ENCODE measurements at places on chromosomes 1 and 21.

DNA sequence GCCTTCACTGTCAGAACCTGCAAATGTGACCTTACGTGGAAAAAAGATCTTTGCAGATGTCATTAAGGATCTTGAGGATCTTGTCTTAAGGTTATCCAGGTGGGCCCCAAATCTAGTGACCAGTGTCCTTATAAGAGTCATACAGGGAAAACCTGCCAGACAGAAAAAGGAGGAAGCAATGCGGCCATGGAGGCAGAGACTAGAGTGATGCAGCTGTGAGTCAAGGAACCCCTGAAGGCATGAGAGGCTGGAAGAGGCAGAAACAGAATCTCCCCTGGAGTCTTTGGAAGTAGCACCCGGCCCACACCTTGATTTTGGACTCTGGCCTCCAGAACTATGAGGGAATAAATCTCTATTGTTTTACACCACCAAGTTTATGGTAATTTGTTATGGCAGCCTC lies 36.5 kb upstream of the DNASE2B start:
- no peak for DNase-seq

DNA sequence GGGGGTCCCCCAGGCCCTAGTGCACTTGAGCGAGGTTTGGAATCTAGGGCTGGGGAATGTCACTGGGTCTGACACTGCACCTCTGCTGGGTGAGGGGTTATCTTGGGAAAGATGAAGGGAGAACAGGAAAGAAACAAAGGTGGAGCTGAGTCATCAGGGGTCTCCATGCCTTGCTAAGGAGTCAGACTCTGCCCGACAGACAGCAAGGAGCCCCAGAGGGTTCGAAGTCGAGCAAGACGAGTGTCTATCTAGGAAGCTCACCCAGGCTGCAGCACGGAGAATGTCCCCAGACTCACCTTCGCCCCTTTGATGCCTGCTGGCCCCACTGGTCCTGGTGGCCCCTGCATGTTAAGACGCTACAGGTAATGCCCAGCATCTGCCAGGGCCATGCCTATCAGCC lies 18.0 kb downstream of the COL16A1 start:
- DNase-seq: no peak

DNA sequence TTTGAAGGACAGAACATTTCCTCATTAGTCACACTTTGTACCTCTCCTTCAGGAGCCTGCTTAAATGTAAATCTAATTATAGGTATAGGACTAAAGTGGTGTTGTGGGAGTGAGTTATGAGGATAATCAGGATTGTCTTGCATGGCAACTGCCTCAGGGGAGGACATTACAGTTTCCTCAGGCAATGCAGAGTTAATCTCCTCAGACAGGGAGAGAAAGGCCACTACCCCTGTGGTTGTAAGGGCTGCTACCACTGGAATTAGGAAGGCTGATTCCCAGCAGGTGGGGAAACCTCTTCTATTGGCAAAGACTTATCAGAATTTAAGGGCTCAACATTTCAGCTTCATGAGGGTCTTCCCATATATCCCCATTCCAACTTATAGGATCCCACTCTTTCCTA lies 286.8 kb upstream of the PBX1 start:
- DNase-seq: no peak

GRCh38 chr21:36134803-36135390 lies at the start of gene CBR3:
Gene CBR3, plus strand, starts transcription at chr21:36135079. Its CDS starts 114 bp downstream, at chr21:36135193.
- no peak for DNase-seq

GRCh38 chr1:160581961-160582360 lies 2.7 kb upstream of the CD84 start:
- no peak for DNase-seq
